ENCODE measurements at places on chromosomes 6 and 20.

DNA sequence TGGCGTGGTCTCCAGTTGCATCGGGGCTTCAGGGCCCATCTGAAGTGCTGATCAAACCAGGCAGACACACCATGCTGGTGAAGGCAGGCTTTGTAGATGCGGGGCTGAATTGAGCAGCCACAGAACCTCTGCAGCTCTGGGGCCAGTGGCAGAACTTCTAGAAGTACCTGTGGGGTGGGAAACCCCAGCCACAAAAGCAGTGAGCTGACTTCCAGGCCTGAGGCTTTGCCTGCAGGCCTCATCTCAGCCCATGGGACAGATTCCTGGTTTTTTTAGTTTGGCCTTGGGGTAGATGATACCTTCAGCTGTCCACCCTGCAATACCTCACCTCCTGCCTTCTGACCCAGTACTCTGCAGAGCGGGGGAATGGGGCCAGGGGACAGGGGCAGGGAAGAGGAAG, 14.1 kb downstream of the C20orf173 start:
- DNase-seq = no peak

- no peak for DNase-seq
Observed at GRCh38 chr20:20295621-20296498, 72.0 kb upstream of the INSM1 start.

DNA sequence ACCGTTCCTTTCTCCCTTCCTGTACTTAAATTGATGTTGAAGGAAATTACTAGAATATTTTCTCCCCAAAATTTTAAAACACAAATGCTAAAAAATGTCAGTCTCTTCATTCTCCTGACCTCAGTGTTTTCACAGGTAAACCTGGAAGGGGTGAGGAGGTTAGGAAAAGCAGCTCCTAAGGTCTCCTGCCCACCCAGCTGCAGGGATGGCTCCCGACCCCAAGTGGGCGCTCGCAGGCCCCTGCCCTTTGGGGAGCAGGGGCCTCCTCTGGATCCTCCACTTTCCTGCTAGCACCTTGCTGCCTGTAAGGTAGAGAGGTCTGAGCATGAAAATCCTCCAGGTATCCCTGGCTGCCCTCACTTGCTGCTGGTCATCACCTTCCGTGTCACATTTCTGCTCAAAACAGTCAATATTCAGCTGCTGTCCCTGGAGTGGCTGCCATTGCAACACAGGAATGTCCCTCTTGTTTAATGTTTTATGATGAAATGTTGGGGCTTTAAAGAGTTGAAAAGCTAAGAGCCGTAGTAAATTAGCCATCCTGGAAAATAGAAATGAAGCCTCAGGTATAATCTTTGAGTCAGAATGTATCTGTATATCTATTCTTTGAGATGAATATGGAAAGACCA, 10.9 kb upstream of the HSP90AB1 start:
- DNase-seq = no peak

GRCh38 chr6:105568142-105568541, 165.3 kb upstream of the PREP start:
- DNase-seq = no peak

DNA sequence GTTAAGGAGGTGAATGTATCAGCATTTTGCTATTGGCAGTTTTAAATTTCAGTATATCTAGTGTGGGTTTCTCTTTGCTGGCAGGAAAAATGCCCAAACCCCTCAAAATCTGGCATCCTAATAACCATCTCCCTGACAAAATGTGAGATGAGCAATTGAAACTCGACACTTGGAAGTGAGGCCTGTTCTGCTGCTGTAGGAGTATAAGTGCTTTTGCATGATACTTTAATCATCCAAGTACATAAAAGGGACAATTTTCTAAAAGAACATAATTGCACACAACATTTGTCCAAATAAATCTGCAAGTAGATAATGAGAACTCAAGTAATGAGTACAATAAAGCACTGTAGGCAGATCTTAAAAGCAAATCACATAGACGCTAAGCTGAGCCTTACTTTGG, 36.5 kb downstream of the LAMP5 start:
- no peak for DNase-seq

- no peak for DNase-seq
Observed at GRCh38 chr6:144305567-144305966, 20.4 kb downstream of the UTRN start.

DNA sequence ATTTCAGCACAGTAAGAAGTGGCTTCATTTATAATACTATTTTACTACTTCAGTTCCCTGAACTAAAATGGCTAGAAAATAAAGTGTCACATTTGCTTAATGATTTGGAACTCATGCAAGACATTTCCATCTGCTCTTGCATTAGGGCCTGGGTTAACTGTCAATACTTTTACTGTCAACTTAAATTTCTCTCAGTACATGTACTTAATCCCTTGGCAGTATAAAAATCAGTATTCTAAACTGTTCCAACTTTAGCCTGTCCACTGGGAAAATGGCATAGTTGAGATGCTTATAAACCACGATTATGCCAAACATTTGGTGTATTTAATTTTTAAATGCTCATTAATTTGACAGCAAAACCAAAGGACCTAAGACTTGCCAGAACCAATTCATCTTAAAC, 154.5 kb downstream of the ASCC3 start:
- no peak for DNase-seq

GRCh38 chr20:38057351-38057972, 23.9 kb downstream of the RPRD1B start:
- peak; percentile 83 for DNase-seq

DNA sequence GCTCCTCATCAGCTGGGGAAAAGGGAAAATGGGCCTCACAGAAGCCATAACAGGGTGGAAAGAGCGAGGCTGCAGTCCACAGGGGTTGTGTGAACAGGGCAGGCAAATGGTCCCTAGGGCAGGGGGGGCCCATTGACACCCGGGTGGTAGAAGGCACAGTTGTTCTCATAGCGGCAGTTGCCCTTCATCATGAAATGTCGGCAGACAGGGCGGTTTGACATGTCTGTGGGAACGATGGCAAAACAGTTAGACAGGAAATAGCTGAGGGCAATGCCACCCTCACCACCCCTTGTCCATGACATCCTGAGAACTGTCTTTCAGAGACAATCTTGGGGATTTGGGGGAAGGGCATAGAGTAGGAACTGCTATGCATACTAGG, 15.6 kb downstream of the PPP1R10 start:
- no peak for DNase-seq

DNA sequence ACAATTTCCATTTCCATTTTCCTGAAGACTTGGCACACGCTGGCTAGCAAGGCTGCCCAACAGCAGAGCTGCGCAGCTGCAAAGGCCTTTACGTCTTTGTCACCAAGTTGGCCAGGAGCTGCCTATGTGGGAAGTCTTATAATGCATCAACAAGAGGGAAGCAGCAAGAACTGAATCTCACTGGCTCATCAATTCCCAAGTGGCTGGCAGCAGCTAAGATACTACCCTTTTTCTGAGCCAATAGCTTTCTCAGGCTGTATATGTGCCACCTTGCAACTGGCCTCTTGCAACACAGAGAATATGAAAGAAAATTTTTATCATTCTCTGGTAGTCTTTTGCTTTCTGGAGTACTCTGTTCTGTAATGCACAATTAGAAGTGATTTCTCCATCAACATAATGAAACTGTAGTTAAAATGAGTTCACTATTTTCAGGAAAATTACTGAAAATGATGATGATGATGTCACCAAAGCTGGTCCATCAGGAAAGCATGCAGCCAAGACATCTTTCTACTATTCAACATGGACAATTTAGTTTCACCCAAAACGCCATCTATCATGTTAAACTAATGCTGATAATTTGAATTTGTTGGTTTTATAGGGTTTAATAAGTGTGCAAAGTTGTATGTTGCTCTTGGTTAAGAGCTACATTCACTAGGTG, 97.3 kb upstream of the FOXA2 start:
- DNase-seq = no peak

DNA sequence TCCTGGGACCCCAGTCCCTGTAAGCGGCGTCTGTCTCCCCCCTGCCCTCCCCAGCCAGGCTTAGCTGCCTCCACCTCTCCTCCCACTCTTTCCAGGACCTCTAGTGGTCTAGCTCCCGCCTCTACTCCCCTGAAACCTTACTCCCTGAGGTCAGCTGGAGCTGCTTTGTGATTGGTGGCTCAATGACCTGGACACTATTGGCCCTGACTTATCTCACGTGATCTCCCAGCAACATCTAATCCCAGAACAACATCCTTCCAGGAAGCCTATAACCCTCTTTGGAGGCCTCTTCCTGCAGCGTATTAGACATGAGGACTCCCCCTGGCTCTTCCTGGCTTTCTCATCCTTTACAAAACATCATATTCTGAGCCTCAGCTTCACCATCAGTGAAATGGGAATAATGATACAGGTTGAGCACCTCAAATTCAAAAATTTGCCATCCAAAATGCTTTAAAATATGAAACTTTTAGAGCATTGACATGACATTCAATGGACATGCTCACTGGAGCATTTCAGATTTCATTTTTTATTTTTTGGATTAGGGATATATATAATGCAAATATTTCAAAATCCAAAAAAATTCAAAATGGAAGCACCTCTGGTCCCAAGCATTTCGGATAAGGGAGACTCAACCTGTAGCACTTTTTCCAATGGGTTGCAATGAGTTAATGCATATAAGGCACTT, 16.3 kb upstream of the SRC start:
- DNase-seq = no peak

GRCh38 chr6:35474131-35474941, 6.1 kb downstream of the RPL10A start:
- DNase-seq = no peak

GRCh38 chr6:28812778-28813569, 110.8 kb downstream of the TRIM27 start:
- DNase-seq = no peak

- DNase-seq = peak; percentile 37
Observed at GRCh38 chr6:54053881-54054391, 57.3 kb upstream of the MLIP start.

- DNase-seq = peak; percentile 99
Observed at GRCh38 chr6:106325336-106326178, at the start of gene ATG5. ATG5 (minus strand) TSS chr6:106325760; CDS start chr6:106316208, 9,552 bp downstream.

DNA sequence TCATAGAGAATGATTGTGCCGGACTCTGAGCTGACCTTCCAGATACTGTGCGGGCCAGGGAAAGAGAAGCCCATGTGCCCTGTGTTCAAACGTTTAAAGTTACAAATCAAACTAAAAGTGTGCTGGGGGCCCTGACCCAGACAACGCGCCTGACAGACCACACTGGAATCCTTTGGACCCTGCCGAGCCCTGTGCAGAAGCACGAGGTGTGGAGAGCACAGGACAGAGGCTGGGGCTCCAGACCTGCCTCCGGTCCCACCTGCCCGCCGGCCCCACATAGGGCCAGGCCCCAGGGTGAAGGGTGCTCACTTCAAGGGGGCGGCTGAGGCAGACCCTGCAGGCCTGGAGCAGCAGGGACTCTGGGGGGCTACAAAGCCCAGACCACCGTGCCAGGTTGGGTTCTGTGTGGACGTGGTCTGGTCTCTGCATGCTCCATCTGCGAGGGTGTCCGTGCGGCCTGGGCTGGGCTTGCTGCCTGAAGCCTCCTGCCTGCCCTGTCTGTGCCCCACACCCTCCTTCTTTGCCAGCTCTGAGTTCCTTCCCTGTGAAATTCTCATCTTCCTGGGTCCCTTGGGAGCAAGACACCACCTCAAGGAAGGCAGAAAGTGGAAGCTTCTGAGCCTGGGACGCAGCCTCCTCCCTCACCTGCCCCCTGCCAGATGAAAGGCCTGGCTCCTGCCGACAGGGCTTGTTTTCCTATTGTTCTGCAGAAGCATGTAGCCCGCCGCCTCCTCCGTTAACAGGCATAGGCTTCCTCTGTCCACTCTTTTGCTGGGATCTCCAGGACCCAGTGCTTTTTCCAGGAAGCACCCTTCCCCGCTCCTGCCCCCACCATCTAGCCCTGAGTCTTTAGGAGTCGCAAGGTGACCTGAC, 186.2 kb downstream of the ERMARD start:
- peak; percentile 31 for DNase-seq

- no peak for DNase-seq
Observed at GRCh38 chr6:24920136-24920535, 15.6 kb downstream of the RIPOR2 start.

All from right forelimb (tissue), 1 donor.